ENCODE measurements at places on chromosomes 6 and 20.

DNA sequence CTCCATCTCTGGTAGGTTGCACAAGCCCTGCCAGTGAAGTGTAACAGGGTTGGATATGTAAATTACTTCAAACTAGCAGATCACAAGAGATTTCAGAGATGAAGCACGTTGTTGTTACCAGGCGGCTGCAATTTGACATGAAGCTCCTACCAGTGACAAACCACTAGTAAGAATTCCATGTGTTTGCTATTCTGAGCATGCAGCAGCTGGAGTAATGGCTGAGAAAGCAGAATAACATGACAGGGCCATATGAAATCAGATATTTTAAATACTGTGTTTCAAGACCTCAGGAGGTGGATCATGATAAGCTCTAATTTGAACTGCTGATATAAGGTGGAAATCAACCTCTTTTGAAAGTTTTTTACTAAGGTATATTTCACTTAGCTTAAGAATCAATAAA lies 11.4 kb downstream of the RIN2 start:
- no peak for DNase-seq

- no peak for DNase-seq
These were observed 123.2 kb downstream of the ELOVL4 start for GRCh38 chr6:79824202-79824601.

DNA sequence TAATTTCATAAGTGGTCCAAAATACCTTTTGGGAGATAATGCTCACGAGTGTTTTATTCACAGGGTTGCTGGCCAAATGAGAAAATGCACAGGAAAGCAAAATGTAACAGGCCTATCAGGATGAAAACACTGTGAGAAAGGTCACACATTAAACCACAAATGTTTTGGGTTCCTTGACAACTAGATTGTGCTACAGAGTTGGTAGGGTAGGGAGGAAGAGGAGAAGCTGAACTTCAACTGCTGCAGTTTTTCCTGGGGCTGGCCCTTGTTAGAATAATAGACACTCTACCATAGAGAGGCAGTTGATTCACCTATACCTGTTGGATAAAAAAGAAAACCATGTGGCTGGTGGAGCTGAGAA lies 28.1 kb upstream of the PAQR8 start:
- no peak for DNase-seq

GRCh38 chr6:111774346-111774703 lies 98.9 kb downstream of the FYN start:
- DNase-seq, result no peak

DNA sequence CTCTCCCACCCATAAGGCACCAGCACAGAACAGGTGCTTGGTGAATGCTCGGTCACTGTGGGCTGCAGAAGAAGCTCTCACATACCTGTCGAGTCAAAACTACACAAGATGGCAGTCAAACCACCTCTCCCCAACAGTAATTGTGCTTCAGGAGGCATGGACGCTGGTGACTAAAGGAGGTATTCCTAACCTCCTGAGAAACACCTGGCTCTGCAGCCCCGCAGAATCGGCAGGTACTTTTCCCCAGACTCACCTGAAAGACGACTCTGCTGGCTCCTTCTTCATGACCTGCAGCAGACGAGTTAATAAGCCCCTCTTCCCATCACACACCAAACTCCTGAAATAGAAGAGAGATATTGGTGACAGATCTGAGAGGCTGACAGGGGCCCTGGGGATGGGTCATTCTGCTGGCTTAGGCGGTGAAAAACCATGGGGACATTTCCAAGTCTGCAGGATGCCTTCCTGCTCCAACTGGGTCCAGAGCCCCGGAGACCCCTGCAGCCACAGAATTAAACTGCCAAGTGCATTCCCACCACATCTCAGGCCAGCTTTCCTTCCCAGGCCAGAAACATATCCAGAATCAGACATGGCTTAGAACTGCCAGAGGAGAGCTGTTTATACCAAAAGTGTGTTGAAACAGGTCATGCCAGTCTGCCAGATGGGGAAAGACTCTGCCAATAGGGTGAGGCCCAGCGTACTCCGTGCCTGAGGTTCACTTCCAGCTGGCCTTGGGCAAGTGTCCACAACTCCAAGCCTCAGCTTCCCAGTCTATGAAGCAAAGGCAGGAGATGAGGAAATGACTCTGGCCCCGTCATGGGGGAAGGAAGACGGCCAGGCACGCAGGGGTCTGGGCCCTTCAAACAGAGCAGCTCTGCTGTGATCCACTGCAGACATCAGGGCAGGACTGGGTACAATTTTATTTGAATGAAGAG lies 53.0 kb downstream of the MYH7B start:
- no peak for DNase-seq

DNA sequence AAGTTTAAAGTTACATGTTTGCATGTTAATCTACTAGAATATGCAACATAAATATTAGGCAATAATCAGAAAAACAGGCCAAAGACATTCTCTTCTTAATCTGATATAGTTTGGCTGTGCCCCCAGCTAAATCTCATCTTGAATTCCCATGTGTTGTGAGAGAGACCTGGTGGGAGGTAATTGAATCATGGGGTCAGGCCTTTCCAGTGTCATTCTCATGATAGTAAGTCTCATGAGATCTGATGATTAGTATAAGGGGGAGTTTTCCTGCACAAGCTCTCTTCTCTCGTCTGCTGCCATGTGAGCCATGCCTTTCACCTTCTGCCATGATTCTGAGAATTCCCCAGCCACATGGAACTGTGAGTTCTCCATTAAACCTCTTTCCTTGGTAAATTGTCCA lies 1241.7 kb upstream of the ADGRB3 start:
- no peak for DNase-seq

DNA sequence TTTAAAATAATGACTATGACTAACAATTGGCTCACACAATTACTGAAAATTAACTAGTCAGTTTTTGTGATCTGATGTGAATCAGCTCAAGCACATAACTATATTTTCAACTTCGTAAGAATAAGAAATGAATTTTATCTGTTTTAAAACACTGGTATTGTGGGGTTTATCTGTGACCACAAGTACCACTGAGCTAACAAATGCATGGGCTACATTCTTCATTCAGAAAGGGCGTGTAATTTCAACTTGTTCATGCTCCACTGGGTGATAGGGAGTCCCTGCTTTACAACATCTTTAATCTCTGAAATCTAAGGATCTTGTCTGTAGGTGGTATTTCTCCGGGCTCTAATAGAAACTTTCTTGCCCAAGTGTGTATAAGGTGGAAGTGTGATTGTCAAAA lies 1311.5 kb upstream of the GJE1 start:
- no peak for DNase-seq

DNA sequence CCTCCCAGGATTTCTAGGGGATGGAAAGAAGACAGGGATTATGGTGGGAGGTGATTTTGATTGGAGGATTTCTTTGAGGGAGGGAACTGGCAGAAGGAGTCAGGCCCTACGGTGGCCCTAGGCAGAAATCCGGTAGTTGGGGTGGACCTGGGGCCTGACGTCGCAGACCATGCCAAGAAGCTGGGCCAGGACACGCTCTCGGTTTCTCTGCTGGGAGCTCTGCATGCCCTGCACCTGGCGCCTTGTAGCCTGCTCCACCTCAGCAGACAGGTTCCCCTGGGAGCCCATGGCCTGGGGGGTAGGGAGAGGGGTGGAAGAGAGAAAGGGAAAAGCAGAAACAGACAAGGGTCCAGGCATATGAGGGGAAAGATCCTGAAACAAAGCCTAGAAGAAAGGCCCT lies 1.1 kb downstream of the ATP6V1G2 start:
- no peak for DNase-seq

- no peak for DNase-seq
These were observed 293.0 kb upstream of the BTBD3 start for GRCh38 chr20:11624704-11625103.

DNA sequence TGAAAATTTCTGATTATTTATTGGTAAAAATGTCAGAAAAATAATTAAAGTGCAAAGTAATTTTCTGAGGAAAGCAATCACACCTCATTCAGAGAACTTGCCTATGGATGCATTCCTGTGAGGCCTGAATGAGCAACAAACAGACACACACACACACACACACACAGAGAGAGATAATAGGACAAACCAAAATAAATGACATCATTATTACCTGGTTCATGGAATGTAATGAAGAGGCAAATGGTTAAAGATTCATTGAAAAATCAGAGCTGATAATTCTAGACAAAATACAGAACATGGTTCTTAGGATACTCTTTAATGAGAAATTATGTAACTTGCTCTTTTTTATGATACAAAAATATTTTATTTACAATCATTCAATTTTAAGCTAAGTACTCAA lies 490.6 kb upstream of the POU3F2 start:
- no peak for DNase-seq

- DNase-seq, result no peak
These were observed 19.4 kb upstream of the MAPK13 start for GRCh38 chr6:36110863-36111262.

- no peak for DNase-seq
These were observed 20.8 kb downstream of the HLA-DRA start for GRCh38 chr6:32460528-32460927.

GRCh38 chr20:50034567-50035180 lies 51.9 kb downstream of the SNAI1 start:
- DNase-seq, result no peak

DNA sequence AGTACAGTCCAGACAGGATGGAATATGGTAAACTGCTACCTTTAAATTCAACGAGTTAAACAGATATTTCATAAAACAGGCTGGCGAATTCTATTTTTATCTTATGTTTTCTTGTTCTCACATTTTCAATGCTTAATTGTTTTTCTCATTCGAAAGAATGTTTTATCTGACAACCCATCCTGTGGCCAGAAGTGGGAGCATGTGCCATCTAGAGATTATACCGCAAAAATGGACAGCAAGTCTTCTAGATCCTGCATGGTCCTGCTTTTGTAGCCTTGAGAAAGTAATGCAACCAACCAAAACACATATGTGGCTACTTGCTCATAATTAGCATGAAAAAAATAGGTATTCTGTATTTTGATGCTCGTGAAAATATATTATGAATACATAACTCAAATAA lies 30.7 kb downstream of the TUBB2B start:
- DNase-seq, result no peak

DNA sequence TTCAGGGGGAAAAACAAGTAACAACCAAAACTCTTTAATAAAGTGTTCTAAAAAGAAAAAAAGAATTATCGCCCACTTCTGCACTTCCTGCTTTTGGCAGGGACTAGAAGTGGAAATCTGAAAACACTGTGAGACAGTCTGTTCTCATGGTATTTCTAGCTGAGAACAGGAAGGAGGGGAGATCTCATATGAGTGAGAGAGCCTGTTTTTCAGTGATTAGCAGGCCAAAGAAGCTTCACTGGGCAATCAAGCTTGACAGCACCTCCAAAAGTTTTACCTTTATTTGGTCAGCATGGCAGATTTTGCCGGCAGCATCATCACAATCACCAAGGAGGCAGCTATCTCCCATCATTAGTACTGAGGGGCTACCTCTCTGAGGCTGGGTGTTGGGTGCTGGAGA lies 79.5 kb upstream of the ATXN1 start:
- DNase-seq, result no peak

- no peak for DNase-seq
These were observed 109.0 kb downstream of the RIN2 start for GRCh38 chr20:19867074-19867473.

Data from endothelial cell (in vitro differentiated cells).